Urinary bladder (tissue), 4 donors: ENCODE measurements at places on chromosomes 2 and 18. TPM values are rescaled to one million over a fixed set of nuclear protein-coding genes. Genes with fewer than 3 reads are reported as not detected.

DNAH7 gene
- polyA plus RNA-seq, result 0.28 TPM

GCG gene
- not detected for polyA plus RNA-seq

TTC21B gene
- 7.4 TPM for polyA plus RNA-seq

KRTCAP3 gene
- 12.7 TPM for polyA plus RNA-seq

THSD7B gene
- 0.11 TPM for polyA plus RNA-seq

CCDC121 gene
- 5.4 TPM for polyA plus RNA-seq

SCN7A gene
- polyA plus RNA-seq, result 11.1 TPM

VWC2L gene
- polyA plus RNA-seq, result not detected

LAMA1 gene
- 0.54 TPM for polyA plus RNA-seq

PDCD1 gene
- 0.29 TPM for polyA plus RNA-seq

PLEK gene
- polyA plus RNA-seq, result 4.7 TPM

SLC19A3 gene
- 1.4 TPM for polyA plus RNA-seq

CTLA4 gene
- 0.25 TPM for polyA plus RNA-seq

IL1A gene
- 1.3 TPM for polyA plus RNA-seq

DHRS9 gene
- polyA plus RNA-seq, result 0.54 TPM

NXPH2 gene
- polyA plus RNA-seq, result not detected

CYRIA gene
- polyA plus RNA-seq, result 7.9 TPM

NGEF gene
- 4.2 TPM for polyA plus RNA-seq

CXCR2 gene
- polyA plus RNA-seq, result 0.77 TPM

ACTG2 gene
- polyA plus RNA-seq, result 7,901 TPM

STON1 gene
- 57.0 TPM for polyA plus RNA-seq

ANKRD53 gene
- polyA plus RNA-seq, result 2.9 TPM

MREG gene
- 0.89 TPM for polyA plus RNA-seq

ZC3H6 gene
- 3.3 TPM for polyA plus RNA-seq

ZNF396 gene
- 1.3 TPM for polyA plus RNA-seq

ANKRD44 gene
- polyA plus RNA-seq, result 17.5 TPM

CRYBA2 gene
- not detected for polyA plus RNA-seq

CERKL gene
- polyA plus RNA-seq, result not detected

NT5C1B gene
- 0.04 TPM for polyA plus RNA-seq

ALK gene
- 0.29 TPM for polyA plus RNA-seq

TUBB8B gene
- polyA plus RNA-seq, result 0.28 TPM

SUCLG1 gene
- polyA plus RNA-seq, result 142 TPM

MRPL30 gene
- polyA plus RNA-seq, result 17.9 TPM

MAP3K19 gene
- polyA plus RNA-seq, result not detected

TIMM21 gene
- 37.0 TPM for polyA plus RNA-seq

EPB41L3 gene
- polyA plus RNA-seq, result 25.9 TPM

OTOS gene
- polyA plus RNA-seq, result not detected

UGT1A10 gene
- polyA plus RNA-seq, result not detected

DLX2 gene
- polyA plus RNA-seq, result 0.08 TPM

SPIRE1 gene
- 12.9 TPM for polyA plus RNA-seq

ZNF892 gene
- 1.4 TPM for polyA plus RNA-seq

CRIM1 gene
- 36.6 TPM for polyA plus RNA-seq

MYL1 gene
- not detected for polyA plus RNA-seq

AOX1 gene
- 140 TPM for polyA plus RNA-seq

LHCGR gene
- 0.14 TPM for polyA plus RNA-seq

SLC8A1 gene
- polyA plus RNA-seq, result 26.9 TPM

TEKT4 gene
- polyA plus RNA-seq, result not detected

OR6B2 gene
- not detected for polyA plus RNA-seq

YPEL5 gene
- polyA plus RNA-seq, result 87.7 TPM

HAAO gene
- polyA plus RNA-seq, result 31.5 TPM

GKN2 gene
- not detected for polyA plus RNA-seq

SCN9A gene
- 0.67 TPM for polyA plus RNA-seq

FAM237A gene
- polyA plus RNA-seq, result not detected

UGT1A5 gene
- polyA plus RNA-seq, result not detected

OBSL1 gene
- polyA plus RNA-seq, result 67.9 TPM

TCF7L1 gene
- 20.9 TPM for polyA plus RNA-seq

RGPD4 gene
- polyA plus RNA-seq, result 0.03 TPM

CROCC2 gene
- 0.08 TPM for polyA plus RNA-seq

DLGAP1 gene
- 2.1 TPM for polyA plus RNA-seq
